ENCODE measurements at places on chromosomes 12 and 14.

- no peak for DNase-seq
Measured at GRCh38 chr12:118611295-118611694, 234.9 kb downstream of the SUDS3 start.

- no peak for DNase-seq
Measured at GRCh38 chr14:62692490-62693106, 352.7 kb downstream of the KCNH5 start.

GRCh38 chr14:25884657-25885056, 713.2 kb downstream of the NOVA1 start:
- DNase-seq, result no peak

- peak; percentile 70 for DNase-seq
Measured at GRCh38 chr12:6062757-6063735, 61.4 kb downstream of the VWF start.

GRCh38 chr12:116545936-116546335, 13.2 kb upstream of the MAP1LC3B2 start:
- DNase-seq, result no peak

GRCh38 chr12:96194971-96195844, 1.0 kb downstream of the ELK3 start:
- DNase-seq, result peak; percentile 82

Data from stimulated activated naive CD8-positive, alpha-beta T cell treated with anti-CD3 and anti-CD28 coated beads, Interleukin-15, amount 100 ng/mL, for 72 hours (primary cell).